ENCODE measurements at places on chromosomes 2 and 18.

GRCh38 chr2:240376739-240377138 is 58.7 kb upstream of the GPC1 start:
- no peak for DNase-seq

GRCh38 chr2:75035444-75036353 is 77.3 kb downstream of the POLE4 start:
- DNase-seq = no peak

DNA sequence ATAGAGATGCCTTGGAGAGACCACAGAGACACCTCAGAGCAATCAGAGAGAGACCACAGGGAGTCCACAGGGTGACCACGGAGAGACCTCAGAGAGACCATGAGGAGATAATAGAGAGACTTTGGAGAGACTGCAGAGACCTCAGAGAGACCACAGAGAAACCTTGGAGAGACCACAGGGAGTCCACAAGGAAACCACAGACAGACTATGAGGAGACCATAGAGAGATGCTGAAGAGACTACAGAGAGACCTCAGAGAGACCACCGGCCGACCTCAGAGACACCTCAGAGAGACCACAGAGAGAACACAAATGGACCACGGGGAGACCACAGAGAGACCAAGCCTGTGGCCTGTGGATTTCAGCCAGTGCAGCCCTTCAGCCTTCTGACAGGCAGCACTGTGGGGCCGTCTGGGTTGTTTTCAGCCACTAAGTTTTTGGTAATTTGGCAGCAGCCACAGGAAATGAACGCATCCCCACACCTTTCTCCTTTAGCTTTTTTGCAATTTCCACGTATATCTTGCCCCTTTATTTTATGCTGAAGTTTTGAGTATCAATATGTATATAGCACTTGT is 11.4 kb upstream of the TMEM18 start:
- no peak for DNase-seq

- DNase-seq = no peak
Observed at GRCh38 chr2:101622210-101623030, 75.1 kb upstream of the MAP4K4 start.

DNA sequence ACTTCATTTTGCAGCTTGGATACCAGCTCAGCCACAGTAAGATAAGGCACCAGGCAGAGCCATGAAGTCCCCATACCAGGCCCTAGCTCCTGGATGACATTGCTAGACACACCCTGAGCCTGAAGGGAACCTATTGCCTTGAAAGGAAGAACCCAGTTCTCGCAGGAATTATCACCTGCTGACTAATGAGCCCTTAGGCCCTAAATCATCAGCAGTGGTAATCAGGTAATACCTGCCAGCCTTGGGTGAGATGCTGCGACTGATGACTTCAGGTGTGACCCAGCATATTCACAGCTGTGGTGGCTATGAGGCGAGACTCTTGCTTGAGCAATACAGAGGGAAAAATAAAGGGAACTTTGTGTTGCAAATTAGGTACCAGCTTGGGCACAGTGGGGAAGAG is 24.9 kb downstream of the CLK1 start:
- no peak for DNase-seq

DNA sequence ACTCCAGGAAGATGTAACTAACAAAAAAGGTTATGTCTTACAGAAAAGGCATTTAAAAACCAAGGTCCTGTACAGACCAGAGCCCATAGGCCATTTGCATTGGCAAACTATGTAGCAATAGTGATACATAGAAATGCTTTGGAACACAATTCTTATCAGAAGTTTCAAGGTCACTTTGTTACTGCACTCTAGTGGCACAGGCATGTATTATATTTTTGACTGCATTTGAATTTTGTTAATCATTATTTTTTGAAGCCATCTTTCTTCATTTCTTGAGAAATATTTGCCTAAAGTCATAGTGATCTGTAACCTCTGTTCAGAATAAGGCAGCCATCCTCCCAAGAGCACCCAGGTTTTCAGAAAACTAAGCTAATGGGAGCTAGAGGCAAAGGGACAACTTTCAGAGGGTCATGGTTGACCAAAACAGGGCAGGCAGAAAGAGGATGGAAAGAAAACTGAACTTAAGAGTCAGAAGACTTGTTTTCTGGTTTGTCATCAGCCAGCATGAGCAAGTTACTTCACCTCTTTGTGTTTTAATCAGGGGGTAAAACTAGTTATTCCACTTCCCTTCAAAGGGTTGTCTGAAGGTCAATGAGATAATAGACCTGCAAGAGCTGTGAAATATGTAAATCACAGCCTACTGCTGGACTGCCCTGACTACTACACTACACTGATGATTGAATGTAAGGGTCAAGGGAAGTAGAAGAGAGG is 41.5 kb downstream of the SLC38A11 start:
- DNase-seq = no peak

- DNase-seq = no peak
Observed at GRCh38 chr2:133012847-133013734, 343.1 kb upstream of the LYPD1 start.

GRCh38 chr18:70365361-70365760 is 76.5 kb downstream of the SOCS6 start:
- DNase-seq = no peak

DNA sequence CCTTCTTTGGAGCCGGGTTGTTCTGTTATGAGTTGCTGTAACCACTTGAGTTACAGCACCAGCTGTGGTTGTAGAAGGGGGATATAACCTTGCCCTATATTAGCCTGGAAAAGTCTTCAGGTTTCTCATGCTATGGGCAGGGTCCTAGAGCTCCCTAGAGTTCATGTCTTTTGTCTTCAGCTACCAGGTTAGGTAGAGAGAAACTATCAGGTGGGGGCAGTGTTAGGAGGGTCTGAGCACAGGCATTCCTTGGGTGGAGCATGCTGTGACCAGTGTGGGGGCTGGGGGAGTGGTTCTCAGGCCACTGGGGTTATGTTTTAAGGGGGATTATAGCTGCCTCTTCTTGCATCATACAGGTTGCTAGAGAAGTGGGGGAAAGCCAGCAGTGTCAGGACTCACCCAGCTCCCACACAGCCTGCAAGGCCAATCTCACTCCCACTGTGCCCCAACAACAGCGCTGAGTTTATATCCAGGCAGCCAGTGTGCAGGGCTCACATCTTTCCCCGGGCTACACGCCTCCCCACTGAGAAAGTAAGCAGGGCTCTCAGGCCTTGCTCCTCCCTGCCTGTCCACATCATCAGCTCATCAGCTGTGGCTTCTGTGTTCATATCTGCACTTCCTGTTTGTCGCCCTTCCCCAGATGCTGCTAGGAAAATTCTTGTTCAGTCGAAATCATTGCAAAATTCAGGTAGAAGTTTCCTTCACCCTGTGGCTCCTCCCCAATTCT is 133.8 kb upstream of the NRXN1 start:
- DNase-seq = no peak

DNA sequence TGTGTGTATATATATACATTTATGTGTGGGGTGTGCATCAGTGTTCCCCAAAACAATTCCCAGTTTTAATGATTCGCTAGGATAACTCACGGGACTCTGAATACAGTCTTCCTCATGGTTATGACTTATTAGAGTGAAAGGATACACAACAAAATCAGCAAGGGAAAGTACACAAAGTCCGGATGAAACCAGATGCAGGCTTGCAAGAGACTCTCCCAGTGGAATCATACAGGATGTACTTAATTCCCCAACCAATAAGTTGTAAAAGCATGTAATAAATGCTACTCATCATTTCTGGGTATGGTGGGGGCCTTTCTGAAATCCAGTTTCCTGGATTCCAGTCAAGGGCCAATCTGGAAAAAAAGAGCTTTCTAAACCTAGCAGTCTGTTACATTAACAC is 654.1 kb upstream of the SYT4 start:
- DNase-seq = no peak

DNA sequence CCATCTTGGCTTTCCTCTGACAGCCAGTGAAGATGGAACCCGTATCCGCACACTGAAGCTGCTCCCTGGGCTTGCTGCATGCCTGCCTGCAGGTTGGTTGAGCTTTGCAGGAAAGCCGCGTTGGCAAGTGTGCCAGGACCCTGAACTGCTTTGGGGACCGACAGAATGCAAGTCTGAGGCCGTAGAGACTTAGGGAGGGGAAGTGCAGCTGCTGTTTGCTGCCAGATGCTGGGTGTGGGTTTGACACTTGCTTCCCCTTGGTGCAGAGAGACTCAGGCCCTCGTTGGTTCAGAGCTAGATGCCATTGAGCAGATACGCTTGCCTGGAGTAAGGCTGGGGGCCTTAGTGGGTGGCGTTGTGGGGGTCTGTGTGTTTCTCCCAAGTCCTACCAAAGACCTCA is 13.1 kb upstream of the PHLPP1 start:
- DNase-seq = no peak

DNA sequence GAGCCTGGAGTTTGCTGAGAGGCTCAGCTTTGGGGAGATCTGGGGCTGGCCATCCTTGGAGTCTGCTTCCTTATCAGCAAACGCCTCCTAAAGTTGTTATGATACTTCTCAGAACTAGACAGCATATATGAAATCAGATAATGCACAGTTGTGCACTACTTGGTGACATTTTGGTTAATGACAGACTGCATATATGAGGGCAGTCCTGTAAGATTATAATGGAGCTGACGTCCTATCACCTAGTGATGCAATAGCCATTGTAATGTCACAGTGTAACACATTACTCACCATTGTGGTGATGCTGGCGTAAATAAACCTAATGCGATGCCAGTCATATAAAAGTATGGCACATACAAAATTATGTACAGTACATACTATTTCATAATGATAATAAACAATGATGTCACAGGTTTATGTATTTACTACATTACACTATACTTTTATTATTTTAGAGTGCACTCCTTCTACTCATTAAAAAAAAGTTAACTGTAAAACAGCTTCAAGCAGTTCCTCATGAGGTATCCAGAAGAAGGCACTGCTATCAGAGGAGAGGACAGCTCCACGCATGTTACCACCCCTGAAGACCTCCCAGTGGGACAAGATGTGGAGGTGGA is 298.1 kb upstream of the REV1 start:
- DNase-seq = no peak

DNA sequence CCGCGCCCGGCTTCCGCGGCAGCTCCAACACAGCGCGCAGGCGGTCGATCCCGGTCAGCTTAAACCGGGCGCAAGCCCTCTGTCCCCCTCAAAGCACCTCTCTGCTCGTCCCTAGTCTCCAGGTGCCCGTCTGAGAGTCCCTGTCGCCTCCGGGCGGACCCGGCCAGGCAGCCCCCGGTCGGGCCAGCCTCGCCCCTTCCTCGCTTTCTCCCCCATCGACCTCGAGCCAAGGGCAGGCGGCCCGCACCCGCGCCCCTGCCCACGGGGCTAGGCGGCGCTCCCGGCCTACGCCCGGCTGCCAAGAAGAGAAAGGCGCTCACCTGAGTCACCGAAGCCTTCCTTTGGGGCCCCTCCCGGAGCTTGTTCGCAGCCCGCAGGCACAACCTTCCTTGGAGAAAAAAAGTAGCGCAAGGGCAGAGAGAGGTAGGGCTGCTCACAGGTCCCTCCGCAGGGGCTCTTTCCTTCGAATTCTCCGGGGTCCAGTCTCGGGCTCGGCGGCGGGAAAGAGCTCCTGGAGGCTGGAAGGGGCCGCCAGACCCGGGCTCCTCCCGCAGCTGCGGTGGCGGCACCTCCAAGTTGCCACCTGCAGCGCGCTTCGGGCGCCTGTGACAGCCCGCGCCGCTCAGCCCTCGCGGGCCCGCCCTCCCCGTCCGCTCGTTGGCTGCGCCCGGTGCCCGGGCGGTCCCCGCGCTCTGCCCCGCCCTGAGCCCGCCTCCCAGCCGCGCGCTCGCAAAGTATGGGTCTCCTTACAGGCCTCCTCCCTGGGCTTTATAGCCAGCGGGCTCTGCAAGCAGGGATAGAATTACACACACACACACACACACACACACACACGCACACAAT is 86.5 kb upstream of the EPB41L3 start:
- DNase-seq = peak; percentile 90

- no peak for DNase-seq
Observed at GRCh38 chr2:104049981-104050380, 803.9 kb upstream of the POU3F3 start.

DNA sequence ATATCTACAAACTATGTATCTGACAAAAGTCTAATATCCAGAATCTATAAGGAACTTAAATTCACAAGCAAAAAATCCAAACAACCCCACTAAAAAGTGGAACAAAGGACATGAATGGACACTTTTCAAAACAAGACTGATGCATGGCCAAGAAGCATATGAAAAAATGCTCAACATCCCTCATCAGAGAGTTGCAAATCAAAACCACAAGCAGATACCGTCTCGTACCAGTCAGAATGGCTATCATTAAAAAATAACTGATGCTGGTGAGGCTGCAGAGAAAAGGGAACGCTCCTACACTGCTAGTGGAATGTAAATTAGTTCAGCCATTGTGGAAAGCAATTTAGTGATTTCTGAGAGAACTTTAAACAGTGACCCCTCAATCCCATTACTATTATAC is 56.5 kb downstream of the CCBE1 start:
- no peak for DNase-seq

DNA sequence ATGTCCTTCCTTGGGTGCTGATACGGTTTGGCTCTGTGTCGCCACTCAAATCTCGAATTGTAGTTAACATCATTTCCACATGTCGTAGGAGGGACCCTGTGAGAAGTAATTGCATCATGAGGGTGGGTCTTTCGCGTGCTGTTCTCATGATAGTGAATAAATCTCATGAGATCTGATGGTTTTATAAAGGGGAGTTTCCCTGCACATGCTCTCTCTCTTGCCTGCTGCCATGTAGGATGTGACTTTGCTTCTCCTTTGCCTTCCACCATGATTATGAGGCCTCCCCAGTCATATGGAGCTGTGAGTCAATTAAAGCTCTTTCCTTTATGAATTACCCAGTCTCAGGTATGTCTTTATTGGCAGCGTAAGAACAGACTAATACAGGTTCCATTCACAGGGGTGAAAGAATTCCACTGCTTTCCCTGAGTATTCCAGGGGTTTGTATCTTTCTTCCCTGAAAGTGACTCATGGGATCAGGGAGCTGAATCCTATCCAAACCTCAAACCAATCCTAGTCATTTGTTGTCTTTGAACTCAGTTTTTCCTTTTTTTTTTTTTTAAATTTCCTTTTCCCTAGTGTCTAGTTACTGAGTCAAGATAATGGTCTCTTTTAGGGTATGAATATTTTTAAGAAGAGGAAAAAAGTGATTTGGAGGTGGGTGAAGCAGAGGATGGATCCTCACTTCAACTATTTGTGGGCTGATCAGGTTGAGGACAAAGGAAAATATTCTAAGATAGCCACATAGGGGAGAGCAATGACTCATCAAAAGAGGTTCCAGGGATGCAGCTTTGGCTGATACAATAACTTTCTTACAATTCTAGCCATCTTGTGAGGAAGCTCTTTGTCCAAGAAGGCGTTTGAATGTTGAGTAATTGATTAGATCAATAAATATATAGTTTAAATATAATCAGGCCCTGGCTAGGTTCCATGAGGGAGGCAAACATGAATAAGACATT is 19.5 kb upstream of the KCNE4 start:
- DNase-seq = no peak

GRCh38 chr2:46320141-46320567 is 22.9 kb downstream of the EPAS1 start:
- no peak for DNase-seq

DNA sequence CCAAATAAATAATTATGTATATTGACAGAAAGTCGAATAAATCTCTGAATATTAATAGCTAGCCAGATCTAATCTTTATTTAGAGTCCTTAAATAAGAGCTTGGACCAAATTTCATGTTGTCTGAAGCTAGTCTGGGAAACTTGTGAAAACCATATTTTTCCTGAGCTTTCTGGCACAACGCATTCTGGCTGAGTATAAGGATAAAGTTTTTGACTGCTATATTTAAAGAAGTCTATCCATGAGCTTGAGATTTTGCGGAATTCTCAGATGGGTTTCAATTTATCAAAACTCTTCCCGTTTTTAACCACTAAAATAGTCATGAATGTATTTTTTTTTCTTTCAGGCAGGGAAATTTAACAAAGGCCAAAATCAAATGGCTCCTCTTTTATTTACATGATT is 23.8 kb downstream of the FAP start:
- no peak for DNase-seq
